Hematopoietic multipotent progenitor cell treated with erythropoietin and hydrocortisone succinate and interleukin-3 and kit ligand, for 6 days (in vitro differentiated cells): ENCODE measurements at places on chromosomes 3 and 15.
A peak's percentile ranks its signal among the peaks of the same experiment; 100 is the strongest.

GRCh38 chr3:188826574-188826973 lies 345.2 kb upstream of the TPRG1 start:
- no peak for DNase-seq

DNA sequence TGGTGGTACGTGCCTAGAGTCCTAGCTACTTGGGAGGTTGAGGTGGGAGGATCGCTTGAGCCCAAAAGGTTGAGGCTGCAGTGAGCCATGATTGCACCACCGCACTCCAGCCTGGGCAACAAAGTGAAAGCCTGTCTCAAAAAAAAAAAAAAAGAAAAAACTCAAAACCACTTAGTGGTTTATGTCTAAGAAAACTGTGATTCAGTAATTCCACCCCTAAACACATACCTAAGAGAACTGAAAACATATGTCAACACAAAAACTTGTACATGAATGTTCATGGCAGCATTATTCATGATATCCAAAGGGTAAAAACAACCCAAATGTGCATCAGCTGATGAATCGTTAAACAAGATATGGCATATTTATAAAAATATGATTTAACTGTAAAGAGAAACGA lies 14.3 kb downstream of the SPG21 start:
- DNase-seq: no peak

DNA sequence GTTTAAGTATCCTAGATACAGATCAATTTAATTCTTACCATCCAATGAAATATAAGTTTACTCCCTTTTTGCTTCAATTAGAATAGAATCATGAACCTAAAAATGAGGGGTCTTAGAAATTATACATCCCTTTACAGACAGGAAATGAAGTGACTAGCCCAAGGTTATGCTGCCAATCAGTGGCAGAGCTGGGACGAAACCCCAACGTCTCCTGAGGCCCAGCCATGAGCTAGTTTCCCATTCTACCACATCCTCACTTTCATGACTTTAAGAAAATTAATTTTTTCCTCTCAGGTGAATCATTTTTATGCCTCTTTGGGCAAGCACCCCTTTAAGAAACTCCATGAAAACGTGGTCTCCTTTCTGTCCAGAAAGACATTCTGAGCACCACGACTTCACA lies 11.2 kb downstream of the LRIG1 start:
- DNase-seq: no peak

GRCh38 chr15:62545467-62546227 lies 380.6 kb upstream of the C2CD4B start:
- DNase-seq: no peak

GRCh38 chr3:183551930-183552329 lies 3.6 kb downstream of the KLHL6 start:
- DNase-seq: peak; percentile 64
